ENCODE measurements at places on chromosomes 7 and 10. TPM values are rescaled to one million over a fixed set of nuclear protein-coding genes. Genes with fewer than 3 reads are reported as not detected.

The CPEB3 gene
- 0.90 TPM for total RNA-seq

The OR2A1 gene
- total RNA-seq, result under 0.01 TPM

The PTN gene
- total RNA-seq, result not detected

The IDI2 gene
- not detected for total RNA-seq

The FGFBP3 gene
- total RNA-seq, result 0.51 TPM

The NME8 gene
- total RNA-seq, result not detected

The MYPN gene
- total RNA-seq, result not detected

The INMT gene
- total RNA-seq, result under 0.01 TPM

The ERVW-1 gene
- total RNA-seq, result not detected

The ITPRID1 gene
- not detected for total RNA-seq

The GTF2IRD2 gene
- 2.9 TPM for total RNA-seq

The CLDN3 gene
- total RNA-seq, result 0.26 TPM

The ADRB1 gene
- 7.2 TPM for total RNA-seq

Measured in dermis microvascular lymphatic vessel endothelial cell (primary cell).